ENCODE measurements at places on chromosomes 7 and 10.

GRCh38 chr10:2611603-2612002 lies 455.7 kb upstream of the PFKP start:
- no peak for DNase-seq

- peak; percentile 85 for DNase-seq
These were observed 1.9 kb downstream of the ACSL5 start for GRCh38 chr10:112375721-112376395.

GRCh38 chr7:158422887-158423560 lies 164.6 kb downstream of the PTPRN2 start:
- DNase-seq, result peak; percentile 72

- no peak for DNase-seq
These were observed 23.1 kb upstream of the BMPER start for GRCh38 chr7:33882040-33882837.

- no peak for DNase-seq
These were observed 7.8 kb downstream of the EBF3 start for GRCh38 chr10:129956286-129956670.

DNA sequence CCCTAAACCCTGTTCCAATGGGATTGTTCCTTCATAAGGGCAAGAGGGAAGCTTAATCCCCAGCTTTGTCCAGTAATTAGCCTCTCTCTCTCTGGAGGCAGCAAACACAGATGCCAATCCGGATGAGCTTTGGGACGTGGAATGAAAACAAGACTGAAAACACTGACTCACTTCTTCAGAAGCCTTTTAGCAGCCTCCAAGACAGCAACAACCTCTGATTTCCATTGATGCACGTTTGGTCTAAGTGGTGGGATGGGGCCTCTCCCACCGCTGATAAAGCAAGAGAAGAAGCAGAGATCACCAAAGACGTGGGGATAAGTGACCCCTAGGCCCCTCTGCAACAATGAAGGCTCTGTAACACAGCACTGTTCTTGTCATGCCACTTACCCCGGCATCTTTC lies 5.8 kb upstream of the GFRA1 start:
- DNase-seq, result no peak

DNA sequence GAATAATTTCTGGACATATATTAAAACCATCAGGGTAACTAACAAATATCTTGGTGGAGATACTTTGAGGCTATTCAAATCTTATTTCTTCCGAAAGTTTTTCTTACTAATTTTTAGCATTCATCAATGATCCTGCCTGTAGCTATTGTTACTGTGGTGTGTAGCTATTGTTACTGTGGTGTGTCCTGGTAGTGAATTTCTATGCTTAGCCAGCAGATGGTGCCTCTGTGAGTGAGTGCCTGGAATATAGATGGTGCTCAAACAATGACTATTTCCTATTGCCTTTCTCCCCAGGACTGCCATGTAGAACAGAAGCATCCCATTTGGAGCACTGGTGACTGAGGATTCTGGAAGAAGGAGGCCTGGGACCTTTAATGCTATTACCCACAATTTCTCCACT lies 245.7 kb downstream of the CCSER2 start:
- no peak for DNase-seq

- DNase-seq, result no peak
These were observed 54.5 kb downstream of the INSIG1 start for GRCh38 chr7:155352076-155352752.

DNA sequence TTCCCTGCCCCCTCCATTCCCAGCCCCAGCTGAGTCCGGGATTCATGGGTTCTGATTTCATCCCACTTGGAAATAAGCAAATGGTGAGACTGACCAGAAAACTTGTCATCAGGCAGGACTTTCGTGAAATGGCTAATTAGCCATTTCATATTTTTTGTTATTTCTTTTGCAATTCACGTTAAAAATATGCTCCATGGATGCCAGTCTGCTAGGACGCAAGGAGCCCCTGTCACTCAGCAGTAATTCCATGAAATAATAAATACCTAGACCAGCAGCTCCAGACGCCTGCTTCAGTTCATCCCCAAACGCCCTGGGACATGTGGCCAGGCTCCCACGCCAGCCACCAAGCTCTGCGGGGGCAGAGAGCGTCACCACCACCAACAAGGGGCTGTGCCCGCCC lies 111.0 kb downstream of the TRIL start:
- no peak for DNase-seq

DNA sequence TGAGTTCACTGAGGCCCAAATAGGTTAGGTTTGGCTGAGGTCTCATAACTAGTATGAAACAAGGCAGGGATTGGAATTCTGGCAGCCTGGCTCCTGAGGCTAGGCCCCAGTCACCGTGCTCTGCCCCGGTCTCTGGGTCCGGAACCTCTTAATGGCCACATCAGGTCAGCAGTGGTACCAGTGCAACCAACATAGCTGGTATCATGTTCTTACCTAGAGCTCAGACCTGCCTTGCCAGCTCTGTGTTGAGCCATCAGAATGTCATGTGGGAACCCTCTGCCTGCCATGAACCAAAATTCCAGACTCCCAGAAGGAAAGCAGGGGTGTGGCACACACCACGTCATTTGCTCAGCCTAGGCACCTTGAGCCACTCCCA lies 56.5 kb downstream of the ZNF467 start:
- no peak for DNase-seq

DNA sequence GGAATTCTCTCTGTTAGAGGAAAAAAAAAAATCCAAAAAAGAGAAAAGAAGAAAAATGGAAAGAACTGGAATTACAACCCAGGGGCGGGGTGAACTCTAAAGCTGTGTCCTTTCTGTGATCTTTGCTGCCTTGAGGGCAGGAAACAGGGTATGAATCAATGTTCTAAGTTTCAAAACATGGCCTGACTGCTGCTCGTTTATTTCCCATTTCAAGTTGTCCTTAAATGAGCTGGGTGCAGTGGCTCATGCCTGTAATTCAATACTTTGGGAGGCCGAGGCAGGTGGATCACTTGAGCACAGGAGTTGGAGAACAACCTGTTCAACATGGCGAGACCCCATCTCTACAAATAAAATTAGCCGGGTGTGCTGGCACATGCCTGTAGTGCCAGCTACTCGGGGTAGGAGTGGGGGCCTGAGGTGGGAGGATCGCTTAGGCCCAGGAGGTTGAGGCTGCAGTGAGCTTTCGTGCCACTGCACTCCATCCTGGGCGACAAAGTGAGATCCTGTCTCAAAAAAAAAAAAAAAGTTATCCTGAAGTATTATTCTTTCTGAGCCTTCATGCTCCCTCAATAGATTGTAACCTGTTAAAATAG lies 24.7 kb upstream of the TFAM start:
- no peak for DNase-seq

DNA sequence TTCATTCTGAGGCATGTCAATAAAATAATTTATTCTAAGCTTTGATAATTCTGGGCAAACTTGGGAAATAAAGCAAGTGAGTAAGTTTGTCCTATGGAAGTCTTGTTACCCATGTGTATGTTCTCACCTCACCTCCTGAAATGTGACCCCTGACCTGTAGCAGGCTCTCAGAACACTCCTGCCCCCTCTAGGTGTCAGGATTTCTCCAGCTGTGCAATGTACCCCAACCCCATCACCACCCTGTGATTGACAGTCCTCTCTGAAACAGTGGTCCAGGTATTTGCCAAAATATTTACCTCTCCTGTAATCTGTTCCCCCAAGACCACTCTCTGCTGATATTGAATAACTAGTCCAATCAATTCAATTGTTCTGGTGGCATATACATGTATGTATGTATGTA lies 122.6 kb upstream of the PTER start:
- no peak for DNase-seq

GRCh38 chr10:132987671-132988571 lies 45.6 kb upstream of the CFAP46 start:
- DNase-seq, result no peak

GRCh38 chr7:39086638-39087360 lies 109.1 kb downstream of the POU6F2 start:
- no peak for DNase-seq

DNA sequence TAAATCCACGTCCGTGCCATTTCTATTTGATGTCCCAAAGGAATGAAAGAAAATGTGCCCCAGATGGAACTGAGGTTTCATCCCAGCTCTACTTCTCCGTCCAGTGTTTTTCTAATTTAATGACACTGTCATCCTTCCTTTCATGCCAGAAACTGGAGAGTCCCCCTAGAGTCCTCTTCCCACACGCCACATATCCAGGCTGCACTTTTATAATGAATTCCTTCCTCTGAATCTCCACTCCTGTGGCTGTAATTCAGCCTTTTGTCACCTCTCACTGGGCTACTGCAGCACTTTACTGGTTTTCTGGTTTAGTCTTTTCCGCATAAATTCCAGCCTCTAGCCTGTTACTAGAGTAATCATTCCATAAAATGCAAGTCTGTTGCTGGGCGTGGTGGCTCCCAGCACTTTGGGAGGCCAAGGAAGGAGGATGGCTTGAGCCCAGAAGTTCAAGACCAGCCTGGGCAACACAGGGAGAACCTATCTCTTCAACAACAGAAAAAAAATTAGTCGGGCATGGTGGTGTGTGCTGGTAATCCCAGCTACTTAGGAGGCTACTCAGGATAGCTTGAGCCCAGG lies 142.6 kb upstream of the RHEB start:
- no peak for DNase-seq

GRCh38 chr10:116109481-116109880 lies 163.5 kb downstream of the GFRA1 start:
- no peak for DNase-seq

GRCh38 chr10:46014683-46015405 lies 15.6 kb downstream of the NCOA4 start:
- DNase-seq, result no peak

- DNase-seq, result no peak
These were observed 172.5 kb downstream of the EGFR start for GRCh38 chr7:55191161-55191925.

DNA sequence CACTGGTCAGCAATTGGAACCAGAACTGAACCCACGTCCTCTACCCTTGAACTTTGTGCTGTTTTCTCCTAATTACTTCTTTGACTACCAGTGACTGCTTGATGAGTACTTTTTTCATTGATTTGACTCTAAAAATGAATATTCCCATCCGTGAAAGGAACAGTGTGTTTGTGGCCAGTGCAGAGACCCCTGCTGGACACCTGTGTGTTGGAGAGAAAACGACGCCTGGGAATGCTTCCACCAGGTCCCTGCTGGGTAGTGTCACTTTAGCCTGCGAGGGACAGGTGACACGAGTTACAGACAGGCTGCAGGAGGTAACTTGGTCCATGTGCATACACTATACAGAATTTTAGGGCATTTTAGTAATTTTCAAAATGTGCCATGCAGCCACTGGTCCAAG lies 6.8 kb upstream of the GJD4 start:
- DNase-seq, result no peak

- no peak for DNase-seq
These were observed 280.0 kb downstream of the ELFN1 start for GRCh38 chr7:1950066-1950451.

GRCh38 chr7:83267141-83267631 lies 104.5 kb upstream of the PCLO start:
- no peak for DNase-seq
